ENCODE measurements at places on chromosomes 2 and 18. TPM values are rescaled to one million over a fixed set of nuclear protein-coding genes. Genes with fewer than 3 reads are reported as not detected.

Gene PPP1R1C
- total RNA-seq, result 0.27 TPM

Gene ZBTB14
- total RNA-seq, result 10.1 TPM

Gene AQP12A
- total RNA-seq, result not detected

Gene RRM2
- 173 TPM for total RNA-seq

Gene DNAJC27
- total RNA-seq, result 2.1 TPM

Gene EML6
- total RNA-seq, result 0.89 TPM

Gene DTNA
- 3.4 TPM for total RNA-seq

Gene MCFD2
- total RNA-seq, result 174 TPM

Gene MC5R
- not detected for total RNA-seq

Gene HOXD13
- not detected for total RNA-seq

Gene LYPD6B
- total RNA-seq, result not detected

Gene OTOS
- total RNA-seq, result not detected

Gene GULP1
- total RNA-seq, result 14.3 TPM

Gene UGT1A4
- total RNA-seq, result not detected

Gene GAREM1
- 0.53 TPM for total RNA-seq

Gene GAL3ST2
- not detected for total RNA-seq

Gene LGALSL
- 2.1 TPM for total RNA-seq

Gene DSG1
- total RNA-seq, result not detected

Gene CHRNG
- total RNA-seq, result not detected

Gene FARSB
- total RNA-seq, result 30.2 TPM

Gene LYG2
- total RNA-seq, result not detected

Gene IL1F10
- not detected for total RNA-seq

Gene GKN2
- not detected for total RNA-seq

Gene EIF2AK3
- total RNA-seq, result 13.1 TPM

Gene GTF2A1L
- not detected for total RNA-seq

Gene CHST9
- total RNA-seq, result not detected

Gene CDC42EP3
- 33.0 TPM for total RNA-seq

Gene LANCL1
- 20.4 TPM for total RNA-seq

Gene ACADL
- not detected for total RNA-seq

Gene CKAP2L
- 21.0 TPM for total RNA-seq

Gene STPG4
- total RNA-seq, result 0.33 TPM

Gene TUBA3E
- total RNA-seq, result not detected

Gene SH2D6
- total RNA-seq, result not detected

Gene FBXO15
- total RNA-seq, result not detected

Gene SKOR2
- not detected for total RNA-seq

Gene GYPC
- total RNA-seq, result 125 TPM

Gene ALKAL2
- not detected for total RNA-seq

Gene CXCR4
- 17.2 TPM for total RNA-seq

Gene IGFBP5
- 0.33 TPM for total RNA-seq

Gene EGR4
- total RNA-seq, result not detected

Gene PRKD3
- total RNA-seq, result 27.8 TPM

Gene CYP1B1
- not detected for total RNA-seq

Gene UGT1A5
- total RNA-seq, result not detected

Gene GPR155
- 0.74 TPM for total RNA-seq

Gene GPD2
- total RNA-seq, result 46.2 TPM

Measured in mammary microvascular endothelial cell (primary cell).